ENCODE measurements at places on chromosomes 16 and 17.

GRCh38 chr17:79861413-79862216 lies 22.4 kb upstream of the CBX4 start:
- DNase-seq: no peak

DNA sequence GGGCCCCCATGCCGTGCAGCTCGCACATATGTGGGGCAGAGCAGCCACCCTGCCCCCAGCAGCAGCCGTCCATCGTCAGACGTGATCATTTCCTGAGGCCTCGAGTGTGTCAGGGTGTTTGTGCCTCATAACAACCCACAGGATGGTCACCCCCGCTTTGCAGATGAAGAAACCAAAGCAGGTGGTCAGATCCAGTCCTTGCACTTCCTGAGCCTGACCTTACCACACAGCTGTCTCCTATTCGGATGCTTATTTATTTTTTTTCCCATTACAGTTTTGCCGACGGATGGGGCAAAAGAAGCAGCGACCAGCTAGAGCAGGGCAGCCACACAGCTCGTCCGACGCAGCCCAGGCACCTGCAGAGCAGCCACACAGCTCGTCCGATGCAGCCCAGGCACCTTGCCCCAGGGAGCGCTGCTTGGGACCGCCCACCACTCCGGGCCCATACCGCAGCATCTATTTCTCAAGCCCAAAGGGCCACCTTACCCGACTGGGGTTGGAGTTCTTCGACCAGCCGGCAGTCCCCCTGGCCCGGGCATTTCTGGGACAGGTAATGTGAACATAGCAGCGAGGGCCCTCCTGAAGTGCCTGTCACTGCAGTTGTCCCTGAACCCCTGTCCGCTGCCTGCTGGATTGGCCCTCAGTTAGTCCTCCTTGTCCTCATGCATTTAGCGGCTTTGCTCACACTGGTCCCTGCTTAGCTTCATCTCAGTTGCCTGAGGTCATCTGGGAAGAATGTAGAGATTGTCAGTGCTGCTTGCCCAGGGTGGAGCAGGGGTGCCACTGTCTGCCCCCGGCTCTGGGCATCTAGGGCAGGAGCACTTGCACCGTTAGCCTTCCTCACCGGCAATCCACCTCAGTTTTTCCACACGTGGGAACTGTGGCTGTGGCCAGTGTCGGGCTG lies 1.4 kb downstream of the MPG start:
- DNase-seq: no peak

DNA sequence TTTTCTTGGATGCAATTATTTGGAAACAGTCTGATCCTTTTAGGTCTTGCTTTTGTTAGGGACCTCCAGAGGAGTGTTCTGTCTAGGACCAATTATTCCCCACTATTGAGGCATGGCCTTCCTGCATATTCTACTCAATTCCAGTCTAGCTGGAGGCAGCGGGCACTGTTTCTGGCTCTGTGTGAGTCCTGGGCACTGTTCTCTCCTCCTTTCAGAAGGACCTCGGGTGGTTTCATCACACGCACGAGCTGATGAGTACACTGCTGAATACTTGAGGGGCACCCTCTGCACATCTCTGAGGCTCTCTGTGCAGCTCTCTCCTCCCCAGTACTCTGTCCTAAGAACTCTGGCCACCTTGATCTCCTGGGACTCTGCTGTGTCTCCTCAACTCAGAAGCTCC lies 30.7 kb downstream of the DYNLL2 start:
- no peak for DNase-seq

DNA sequence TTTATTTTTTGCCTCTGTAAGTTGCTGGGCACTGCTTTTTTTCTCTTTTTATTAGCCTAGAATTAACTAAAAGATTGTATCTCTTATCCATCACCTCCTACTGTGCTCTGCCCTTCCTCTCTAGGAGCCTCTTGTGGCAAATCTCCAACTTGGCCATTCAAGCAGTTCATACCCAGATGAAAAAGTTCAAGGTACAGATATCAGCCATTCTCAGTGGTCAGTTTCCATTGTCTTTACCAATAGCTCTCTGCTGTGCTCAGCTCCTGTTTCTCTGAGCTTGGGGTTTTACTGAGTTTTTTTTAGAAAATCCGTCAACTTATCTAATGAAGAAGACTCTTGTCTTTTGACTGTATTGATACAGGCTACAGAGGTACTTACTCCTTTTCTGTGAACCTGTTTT lies 15.6 kb downstream of the MOSMO start:
- DNase-seq: no peak

DNA sequence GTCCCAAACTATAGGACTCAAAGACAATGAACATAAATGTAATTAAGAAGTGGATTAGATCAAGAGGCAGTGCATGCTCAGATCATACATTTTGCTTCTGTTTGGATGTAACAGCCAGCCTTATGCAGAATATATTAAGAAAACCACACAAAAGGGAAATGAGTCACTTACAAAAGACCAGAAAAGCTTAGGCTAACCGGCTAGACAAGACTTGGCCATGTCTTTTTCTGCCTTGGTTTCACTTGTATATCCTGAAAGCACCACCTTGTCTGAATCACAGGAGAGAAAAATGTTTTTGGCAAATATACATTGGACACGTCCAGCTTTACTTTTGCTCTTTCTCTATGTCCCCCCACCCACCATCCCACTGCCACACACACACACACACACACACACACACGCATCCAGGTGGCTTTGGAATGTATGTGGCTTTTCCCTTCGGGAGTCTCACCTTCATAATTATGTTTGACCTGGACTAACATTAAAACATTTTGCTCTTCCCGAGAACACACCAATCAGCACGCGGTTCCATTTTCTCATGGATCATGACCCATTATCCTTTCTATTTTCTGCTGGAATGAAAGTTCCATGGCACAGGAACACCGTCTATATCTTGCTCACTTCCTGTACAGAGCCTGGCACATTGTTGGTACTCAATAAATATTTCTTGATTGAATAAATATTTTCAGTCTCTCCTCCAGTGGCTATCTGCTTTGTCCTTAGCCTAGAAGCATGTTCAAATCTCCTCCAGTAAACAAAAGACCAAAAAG lies 64.6 kb downstream of the CDK5R1 start:
- no peak for DNase-seq

DNA sequence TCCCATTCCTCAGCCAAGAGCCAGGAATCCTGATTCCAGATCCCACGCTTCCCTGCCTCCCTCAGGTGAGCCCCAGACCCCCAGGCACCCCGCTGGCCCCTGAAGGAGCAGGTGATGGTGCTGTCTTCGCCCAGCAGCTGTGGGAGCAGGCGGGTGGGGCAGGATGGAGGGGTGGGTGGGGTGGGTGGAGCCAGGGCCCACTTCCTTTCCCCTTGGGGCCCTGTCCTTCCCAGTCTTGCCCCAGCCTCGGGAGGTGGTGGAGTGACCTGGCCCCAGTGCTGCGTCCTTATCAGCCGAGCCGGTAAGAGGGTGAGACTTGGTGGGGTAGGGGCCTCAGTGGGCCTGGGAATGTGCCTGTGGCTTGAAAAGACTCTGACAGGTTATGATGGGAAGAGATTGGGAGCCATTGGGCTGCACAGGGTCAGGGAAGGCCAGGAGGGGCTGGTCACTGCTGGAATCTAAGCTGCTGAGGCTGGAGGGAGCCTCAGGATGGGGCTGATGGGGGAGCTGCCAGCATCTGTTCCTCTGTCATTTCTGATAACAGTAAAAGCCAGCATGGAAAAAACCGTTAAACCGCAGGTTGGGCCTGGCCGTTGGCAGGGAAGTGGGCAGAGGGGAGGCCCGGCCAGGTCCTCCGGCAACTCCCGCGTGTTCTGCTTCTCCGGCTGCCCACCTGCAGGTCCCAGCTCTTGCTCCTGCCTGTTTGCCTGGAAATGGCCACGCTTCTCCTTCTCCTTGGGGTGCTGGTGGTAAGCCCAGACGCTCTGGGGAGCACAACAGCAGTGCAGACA lies at the start of gene SPN:
SPN (plus strand) TSS at position 232 of the 791 bp plus-strand sequence; CDS start at position 714, 482 bp downstream.
- no peak for DNase-seq

GRCh38 chr17:34997355-34997862 lies 17.1 kb downstream of the LIG3 start:
- no peak for DNase-seq

- no peak for DNase-seq
Measured at GRCh38 chr16:20291208-20292206, 35.8 kb downstream of the GP2 start.

DNA sequence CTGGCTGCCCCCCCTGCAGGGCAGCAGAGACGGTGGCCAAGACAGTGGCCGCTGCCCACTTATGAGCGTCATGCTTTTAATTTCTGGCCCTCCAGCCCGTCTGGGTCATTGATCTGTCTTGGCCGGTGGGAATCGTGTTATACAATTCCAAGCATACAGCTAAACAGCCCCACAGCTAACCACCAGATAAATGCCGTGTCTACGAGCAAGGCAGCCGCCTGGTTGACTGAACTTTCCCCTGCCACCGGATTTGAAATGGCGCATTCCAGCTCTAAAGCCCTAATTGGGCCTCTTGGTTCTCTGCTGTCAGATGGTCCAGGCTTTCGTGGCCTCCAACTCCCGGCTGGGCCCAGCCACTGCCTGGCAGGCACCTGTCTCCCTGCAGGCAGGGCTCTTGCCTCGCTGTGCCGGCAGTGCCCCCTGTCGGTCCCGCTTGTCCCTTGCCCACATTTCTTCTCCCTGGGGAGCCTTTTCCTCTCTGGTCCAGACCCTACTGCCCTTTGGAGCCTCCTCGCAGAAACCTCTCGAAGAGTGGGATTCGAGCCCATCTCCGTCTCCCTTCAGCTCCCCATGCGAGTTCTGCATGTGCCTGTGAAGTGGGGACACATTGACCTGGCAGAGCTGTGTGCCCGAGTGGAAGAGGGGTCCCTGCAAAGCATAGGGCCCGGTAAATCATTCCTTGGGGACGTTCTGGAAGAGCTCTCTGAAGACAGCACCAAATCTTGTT lies 1.8 kb upstream of the RBFOX3 start:
- DNase-seq: peak; percentile 64

GRCh38 chr17:10664571-10664970 lies 7.5 kb upstream of the MYH3 start:
- no peak for DNase-seq

- no peak for DNase-seq
Measured at GRCh38 chr17:50922721-50923405, 56.7 kb upstream of the TOB1 start.

- no peak for DNase-seq
Measured at GRCh38 chr17:16433514-16433913, 18.1 kb downstream of the TRPV2 start.

DNA sequence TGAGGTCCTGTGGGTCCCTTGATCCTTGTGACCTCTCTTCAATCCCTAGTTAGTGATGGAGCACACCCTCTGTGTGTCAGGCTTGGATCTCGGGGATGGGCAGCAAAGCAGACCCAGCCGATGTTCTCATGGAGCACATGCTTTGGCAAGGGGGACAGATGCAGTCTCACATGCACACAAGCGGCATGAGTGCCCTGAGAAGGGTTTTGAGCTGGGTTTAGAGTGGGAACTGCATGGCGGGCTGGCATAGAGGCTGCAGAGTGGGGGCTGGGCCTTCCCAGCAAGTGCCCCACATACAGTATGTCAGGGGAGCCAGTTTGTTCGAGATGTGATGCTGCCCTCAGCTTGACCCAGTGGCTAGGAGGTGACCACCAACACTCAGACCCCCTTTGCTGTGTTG lies 41.6 kb downstream of the B9D1 start:
- no peak for DNase-seq

GRCh38 chr17:49922095-49922494 lies 46.9 kb upstream of the DLX4 start:
- DNase-seq: no peak

- DNase-seq: no peak
Measured at GRCh38 chr16:89437251-89437987, 52.9 kb downstream of the ANKRD11 start.

DNA sequence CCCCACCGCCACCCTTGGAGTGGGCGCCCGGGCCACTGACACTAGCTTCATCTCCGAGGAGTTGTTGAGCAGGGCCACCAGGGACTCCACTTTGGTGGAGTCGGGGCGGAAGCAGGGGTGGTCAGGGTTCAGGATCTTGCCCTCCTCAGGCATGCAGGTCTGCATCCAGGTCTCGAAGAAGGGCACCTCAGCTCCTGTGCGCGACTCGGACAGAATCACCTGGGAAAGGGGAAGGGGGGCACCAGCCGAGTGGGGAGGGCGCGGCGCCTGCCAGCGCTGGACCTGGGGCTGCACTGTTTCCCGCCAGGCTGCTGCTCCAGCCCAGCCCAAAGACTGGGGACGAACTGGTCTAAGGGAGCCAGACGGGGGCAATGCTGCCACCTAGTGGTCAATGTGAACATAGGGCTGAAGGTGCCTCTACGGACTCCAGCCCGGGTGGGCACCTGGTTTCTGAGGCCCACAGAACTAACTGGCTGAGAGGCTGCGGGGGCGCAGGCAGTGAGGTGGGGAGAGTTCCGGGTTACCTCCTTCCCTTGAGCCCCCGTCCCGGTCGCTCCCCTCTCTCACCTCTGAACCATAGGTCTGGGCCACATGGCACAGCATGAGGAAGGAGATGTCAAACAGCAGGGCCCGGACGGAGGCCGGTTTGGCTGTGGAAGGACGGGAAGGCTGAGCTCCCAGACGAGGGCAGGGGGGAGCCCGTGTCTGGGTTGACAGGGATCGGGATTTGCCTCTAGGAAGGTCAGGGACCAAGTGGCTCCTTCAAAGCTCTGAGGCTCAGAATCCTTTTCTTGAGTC lies 11.8 kb downstream of the CSF3 start:
- DNase-seq: peak; percentile 60

DNA sequence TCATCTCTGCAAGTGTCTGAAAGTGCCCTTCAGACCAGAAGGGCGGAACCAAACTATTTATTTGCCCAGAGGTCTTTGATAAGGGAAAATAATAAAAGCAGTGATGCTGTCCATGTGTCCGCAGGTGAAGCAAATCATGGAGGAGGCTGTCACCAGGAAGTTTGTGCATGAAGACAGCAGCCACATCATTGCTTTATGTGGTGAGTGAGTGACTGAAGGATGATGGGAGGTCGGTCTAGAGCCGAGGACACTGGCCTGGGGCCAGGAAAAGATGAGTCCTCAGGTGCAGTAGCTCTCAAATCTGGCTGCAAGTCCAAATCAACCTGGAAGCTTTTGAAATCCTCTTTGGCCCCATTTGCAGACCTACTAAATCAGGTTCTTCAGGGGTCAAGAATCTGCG lies 6.1 kb downstream of the SGSM2 start:
- peak; percentile 52 for DNase-seq

- DNase-seq: no peak
Measured at GRCh38 chr16:89841275-89841674, 13.0 kb downstream of the SPIRE2 start.

GRCh38 chr16:69407702-69408323 lies 16.6 kb upstream of the CYB5B start:
- DNase-seq: no peak

DNA sequence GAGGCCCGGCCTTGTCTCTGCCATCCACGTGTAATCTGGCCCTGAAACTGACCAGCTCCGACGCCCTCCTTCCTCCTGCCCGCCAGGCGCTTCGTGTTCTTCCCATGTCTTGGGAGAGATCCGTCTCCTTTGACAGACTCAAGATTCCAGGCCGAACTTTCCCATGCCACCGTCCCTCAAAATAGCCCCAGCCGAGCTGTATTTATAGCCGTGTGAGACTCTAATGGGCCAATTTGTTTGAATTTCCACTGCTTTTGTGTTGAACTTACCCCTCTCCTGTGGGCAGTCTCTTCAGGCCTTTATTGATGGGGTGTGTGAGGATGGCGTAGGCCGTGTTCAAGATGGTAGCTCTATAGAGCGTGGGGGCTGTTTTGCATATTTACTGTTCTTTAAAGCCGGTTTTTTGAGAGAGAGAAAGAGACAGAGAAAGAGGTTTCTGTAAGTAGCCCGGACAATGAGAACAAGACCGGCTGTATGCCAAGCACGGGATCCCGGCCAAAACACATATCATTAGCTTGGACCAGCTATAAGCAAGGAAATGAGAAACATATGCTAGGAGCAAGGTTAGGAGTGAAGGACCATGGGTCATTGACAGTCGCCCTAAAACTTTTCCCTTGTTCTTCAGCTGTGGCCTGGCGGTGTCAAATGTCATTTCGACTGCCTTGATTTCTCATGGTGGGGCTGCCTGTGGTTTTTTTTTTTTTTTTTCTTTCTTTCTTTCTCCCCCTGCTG lies 124.5 kb upstream of the ZFHX3 start:
- DNase-seq: no peak
